ENCODE measurements at places on chromosomes 5 and 9.
A peak's percentile ranks its signal among the peaks of the same experiment; 100 is the strongest.

DNA sequence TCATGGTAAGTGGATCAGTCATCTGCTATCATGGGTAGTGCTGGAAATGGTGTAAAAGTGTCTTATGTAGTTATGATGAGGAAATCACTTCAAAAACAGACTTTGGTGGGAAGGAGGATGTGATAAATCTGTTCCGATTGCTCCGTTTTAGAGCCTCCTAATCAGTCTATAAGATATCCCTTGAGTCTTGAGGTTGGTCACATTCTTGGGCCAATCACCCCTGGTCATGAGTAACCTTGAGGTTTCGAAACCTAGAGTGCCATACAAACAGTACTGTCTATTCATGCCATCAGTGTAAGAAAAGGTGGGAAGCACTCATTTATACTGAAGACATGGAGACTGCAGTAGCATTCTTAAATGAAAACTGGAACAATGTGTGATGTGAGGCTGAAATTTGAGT, 45.8 kb downstream of the LRRTM2 start:
- DNase-seq: no peak

GRCh38 chr9:14350349-14350728, 36.4 kb upstream of the NFIB start:
- DNase-seq: no peak

GRCh38 chr5:178212241-178213002, 8.1 kb downstream of the HNRNPAB start:
- DNase-seq: no peak

DNA sequence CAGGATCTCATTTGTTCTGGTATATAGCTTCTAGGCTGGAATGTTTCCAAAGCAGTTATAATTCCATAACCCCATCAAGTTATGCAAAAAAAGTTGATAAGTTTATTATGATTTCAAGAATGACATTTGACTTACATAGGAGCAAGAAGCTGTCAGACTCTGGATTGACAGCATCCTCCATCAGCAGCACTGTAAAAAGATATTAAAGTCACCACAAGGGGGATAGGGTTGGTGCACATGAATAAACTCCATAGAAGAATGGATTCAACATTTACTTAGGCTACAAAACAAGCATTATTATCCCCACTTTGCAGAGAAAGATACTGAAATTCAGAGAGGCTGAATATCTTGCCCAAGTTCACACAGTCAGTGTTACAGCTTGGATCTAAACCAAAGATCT, 208.9 kb upstream of the SLC30A5 start:
- no peak for DNase-seq

GRCh38 chr9:72333709-72334108, 31.3 kb downstream of the ZFAND5 start:
- no peak for DNase-seq

DNA sequence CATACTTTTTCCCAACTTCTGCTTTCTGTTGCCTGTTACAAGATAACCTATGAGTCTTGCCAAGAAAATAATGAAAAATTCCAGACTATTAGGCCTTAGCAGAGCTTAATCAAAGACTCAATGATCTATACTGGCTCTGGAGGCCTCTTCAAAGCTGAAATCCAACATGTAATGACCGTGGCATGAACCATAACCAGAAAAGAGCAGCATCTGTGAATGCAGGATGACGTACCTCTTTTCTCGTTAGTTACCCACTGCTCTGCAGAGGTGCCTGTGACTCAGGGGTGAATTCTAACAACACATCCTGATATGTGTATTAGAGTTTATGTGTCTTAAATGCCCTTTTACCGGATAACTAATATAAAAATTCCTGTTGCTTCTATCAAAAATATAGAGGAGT, 645.4 kb downstream of the PRELID2 start:
- no peak for DNase-seq

DNA sequence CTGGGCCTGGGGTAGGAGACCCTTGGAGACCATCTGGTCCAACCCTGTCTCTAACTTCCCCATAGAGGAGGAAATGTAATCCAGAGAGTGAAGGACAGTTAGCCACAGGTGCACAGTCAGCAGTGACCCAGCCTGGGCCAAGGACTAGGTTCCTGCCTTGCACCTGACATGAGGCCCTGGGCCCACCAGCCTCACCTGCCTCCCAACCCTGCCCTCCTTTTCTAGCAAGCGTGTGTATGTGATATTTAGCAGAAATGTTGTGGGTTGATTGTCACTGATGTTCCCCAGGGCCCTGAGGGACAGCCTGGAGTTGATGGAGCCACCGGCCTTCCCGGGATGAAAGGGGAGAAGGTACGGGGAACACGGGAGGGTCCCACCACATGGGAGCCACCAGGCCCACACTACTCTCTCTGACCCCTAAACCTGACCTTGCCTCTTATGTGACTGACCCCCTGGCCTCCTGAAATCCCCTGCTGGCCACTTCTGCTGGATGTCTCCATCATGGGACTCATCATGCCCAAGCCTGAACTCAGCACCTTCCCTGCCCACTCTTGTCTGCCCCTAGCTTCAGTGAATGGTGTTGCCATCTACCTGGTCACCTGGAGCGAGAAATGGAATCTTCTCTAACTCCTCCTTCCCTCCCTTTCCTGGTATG, 79.2 kb upstream of the TGFBR1 start:
- no peak for DNase-seq

DNA sequence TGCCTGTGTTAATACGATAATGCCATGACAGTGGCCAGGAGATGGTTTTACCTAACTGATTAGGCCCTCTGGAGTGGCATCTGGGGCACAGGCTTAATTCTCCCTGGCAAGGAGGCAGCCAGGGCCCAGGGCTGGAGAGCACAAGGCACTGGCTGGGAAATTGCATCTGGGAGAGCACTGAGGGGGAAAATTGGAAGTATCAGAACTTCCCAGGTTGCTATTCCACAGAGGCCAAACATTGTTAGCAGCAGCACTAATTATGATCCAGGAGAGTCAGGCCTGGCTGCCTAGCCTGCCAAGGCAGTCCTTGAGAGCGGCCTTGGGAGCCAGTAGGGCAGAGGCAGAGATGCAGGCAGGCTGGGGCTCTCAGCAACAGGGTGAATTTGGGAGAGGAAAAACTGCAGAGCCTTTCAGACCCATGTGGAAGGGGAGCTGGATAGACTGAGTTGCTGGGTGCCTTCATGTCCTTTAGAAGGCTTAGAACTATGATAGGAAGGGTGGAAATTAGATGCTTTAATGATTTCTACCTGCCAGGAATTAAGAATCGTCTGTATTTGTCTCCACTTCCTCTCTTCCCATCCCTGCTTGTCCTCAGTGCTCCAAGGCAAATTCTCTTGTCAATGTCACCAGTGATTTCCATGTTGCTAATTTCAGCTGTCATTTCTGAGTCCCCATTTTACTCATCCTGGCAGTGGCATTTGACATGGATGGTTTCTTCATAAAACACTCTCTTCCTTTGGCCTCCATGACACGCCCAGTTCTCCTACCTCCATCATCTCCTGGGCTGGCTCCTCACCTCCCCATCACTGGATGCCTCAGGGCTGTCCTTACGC, 56.1 kb upstream of the HSPA9 start:
- no peak for DNase-seq

DNA sequence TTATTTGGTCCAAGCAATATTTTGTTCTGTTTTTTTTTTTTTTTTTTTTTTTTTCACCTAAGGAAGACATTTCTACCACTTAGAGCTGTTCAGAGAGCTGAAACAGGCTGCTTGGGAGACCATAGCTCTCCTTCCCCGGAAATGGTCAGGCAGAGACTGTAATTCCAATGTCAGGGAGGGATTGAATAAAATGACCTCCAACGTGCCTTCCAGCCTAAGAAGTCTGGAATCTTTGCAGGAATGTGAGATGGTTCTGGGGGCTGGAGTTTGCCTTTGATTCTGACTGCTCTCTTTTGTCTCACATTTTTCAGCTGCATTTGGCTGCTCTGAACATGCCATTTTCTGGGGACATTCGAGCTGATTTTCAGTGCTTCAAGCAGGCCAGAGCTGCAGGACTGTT, 38.3 kb upstream of the TGFBR1 start:
- DNase-seq: no peak

GRCh38 chr5:10731913-10732312, 29.1 kb downstream of the DAP start:
- no peak for DNase-seq

- no peak for DNase-seq
Measured at GRCh38 chr5:157390133-157390532, 69.9 kb upstream of the NIPAL4 start.

DNA sequence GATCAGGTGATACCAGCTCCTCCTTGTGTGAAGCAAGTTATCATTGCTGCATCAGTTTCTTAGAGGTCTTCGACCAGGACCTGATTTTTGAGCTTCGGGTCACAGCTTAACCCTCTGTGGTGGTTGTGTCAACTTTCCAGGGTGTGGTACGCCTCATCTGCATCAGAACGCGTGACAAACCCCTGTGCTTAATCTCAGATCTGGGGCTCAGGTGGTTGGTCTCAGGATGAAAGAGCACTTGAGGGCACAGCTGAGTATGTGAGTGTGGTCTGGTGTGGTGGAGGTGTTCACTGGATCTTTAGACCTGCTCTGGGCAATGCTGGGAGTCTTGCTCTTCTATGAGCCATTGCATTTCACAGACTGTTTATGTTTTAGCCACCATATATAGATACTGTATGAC, 64.1 kb downstream of the OSTF1 start:
- peak; percentile 24 for DNase-seq

GRCh38 chr5:5198135-5198534, 58.0 kb downstream of the ADAMTS16 start:
- DNase-seq: no peak

GRCh38 chr5:2326601-2327000, 424.9 kb downstream of the IRX2 start:
- no peak for DNase-seq

DNA sequence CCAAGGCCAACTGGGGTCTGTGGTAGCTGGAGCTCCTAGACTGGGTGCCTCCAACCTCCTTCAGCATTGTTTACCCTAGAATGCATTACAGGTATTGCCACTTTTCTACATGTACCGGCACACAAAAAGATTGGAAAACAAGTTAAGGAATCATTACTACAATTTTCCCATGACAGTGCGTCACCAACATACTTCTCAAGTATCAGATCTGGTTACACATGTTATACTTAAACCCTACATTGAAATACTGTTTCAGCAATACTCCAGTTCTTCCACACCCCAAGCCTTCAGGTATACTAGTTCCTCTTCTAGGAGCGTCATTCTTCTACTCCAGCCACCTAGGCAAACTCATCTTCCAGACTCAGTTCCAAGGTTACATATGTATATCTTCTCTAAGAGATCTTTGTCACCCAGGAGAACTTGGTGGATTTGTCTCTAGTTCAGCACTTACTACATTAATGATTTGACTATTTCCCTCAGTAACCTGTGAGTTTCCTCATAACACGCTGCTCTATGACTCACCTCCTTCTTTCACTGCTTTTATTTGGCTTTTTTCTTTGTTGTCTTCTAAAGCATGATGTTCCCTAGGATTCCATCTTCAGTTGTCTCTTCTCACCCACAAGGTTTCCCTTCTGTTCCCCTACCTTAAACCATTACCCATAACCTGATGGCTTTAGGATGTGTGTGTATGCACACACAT, 217.0 kb downstream of the AP3B1 start:
- DNase-seq: no peak

DNA sequence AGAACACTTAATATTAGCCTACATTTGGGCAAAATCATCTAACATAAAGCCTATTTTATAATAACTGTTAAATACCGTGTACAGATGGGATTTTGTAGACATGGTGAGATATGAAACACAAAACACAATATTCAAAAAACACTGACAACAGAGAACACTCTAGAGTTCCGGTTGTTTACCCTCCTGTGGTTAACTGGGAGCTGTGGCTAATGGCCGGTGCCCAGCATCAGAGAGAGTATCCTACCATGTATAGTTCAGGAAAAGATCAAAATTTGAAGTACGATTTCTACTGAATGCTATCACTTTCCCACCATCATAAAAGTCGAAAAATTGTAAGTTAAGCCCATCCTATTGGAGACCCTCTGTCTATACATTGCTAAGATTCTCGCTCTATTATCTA, 2.4 kb downstream of the CAMK4 start:
- DNase-seq: no peak

- no peak for DNase-seq
Measured at GRCh38 chr9:69307446-69308205, 17.4 kb upstream of the ENTREP1 start.

DNA sequence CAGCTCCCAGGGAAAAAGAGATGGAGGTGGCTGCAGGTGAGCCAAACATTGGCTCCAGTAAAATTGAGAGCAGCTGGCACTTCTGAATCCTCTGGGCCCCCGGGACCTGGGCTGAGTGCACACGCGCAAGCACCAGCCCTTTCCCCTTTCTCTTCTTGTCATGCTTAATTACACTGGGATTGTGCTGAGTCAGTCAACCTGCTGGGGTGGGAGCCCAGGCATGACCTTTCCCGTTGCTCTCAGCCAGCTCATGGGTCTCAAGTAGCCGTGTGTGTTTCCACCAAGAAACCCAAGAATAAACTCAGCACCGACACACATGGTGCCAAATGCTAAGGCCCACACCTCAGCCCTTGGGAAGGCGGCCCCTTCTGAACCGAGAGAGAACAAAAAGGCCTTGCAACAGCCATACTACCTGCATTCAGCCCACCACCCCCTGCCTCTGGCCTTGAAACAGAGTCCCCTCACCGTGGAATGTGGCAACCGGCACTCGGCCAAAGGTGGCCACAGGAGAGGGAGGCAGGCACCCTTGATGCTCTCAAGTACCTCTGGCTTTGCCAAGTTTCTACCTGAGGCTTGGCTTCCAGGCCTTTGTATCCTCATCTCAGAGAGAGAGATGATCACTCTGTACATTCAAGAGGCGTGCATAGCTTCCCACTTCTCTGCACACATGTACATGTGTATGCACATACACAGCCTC, 28.1 kb downstream of the SLIT3 start:
- DNase-seq: no peak

DNA sequence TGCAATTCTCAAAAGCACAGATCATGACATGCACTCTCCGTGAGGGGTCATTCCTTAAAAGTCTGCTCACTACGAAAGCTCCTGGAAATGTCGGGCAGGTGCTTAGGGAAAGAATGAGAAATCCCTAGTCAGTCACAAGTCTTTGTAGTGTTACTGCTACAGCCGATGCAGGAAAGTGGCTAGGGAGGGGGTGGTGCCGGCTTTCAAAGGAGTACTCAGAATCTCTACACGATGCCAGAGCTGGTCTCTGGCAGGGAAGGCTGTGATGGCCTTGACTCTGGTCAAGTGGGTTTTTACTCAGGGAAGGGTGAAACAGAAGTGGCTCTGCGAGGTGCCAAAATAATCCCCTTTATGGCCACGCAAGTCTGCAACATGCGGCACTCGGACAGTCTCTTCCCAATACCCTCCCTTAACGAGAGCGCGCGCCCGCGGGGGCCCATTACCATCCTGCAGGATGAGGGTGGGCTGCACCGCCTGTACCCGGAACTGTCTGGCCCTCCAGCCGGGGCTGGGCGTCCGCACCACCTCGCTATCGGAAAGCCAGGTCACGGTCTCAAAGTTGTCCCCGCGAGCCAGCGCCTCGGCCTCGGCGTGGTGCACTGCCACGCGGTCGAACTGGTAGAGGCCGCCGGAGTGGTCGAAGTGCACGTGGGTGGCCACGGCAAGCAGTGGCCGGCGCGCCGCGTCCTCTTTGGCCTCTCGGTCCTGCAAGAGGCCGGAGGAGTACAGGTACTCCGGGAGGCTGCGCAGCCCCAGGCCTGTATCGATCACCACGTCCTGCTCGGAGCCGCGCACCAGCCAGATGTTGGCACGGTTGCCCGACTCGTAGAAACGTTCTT, 956 bp downstream of the MBLAC2 start:
- DNase-seq: peak; percentile 14
